Activated CD4-positive, alpha-beta T cell treated with anti-CD3 and anti-CD28 coated beads for 36 hours (primary cell): ENCODE measurements at places on chromosomes 13 and 19. TPM values are rescaled to one million over a fixed set of nuclear protein-coding genes. Genes with fewer than 3 reads are reported as not detected.

DNA sequence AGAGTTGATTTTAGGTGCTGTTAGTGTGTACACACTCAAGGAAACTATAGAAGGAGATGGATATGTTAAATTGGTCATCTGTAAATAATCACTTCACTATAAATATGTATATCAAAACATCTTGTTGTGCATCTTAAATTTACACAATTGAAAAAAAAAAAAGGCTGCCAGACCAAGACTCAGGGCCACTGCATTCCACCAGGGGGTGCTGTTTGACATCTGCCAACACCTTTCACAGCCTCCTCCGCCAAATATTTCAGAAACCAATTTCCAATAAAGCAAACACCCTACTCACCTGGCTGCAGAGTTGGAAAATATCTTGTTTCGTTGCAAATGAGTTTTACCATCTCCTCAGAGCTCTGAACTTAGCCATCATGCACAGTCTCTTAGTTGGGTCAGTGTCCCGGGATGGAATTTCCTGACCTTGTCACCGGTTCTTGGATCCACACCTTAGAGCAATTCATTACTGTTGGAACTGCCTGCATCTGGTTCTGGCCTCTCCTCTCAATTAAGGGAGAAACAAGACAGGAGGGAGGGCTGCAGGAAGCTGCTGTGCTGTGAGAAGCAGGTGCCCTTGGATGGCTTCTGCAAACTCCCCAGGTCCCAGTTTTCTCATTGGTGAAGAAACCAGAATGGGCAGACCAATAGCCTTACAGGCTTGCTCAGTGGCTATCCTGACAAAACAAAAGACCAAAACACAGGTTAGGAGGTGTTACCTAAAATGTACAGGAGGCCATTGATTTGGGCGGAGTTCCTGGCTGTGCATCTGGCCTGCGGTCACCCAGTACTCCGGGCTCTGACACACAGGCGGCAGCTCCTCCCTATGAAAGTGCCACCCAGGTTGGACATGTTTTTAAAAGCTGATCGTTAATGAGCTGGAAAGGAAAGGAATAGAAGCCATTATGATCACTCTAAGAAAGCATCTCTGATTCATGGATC, 746.6 kb downstream of the UQCRFS1 start:
- peak; percentile 84 for DNase-seq

DNA sequence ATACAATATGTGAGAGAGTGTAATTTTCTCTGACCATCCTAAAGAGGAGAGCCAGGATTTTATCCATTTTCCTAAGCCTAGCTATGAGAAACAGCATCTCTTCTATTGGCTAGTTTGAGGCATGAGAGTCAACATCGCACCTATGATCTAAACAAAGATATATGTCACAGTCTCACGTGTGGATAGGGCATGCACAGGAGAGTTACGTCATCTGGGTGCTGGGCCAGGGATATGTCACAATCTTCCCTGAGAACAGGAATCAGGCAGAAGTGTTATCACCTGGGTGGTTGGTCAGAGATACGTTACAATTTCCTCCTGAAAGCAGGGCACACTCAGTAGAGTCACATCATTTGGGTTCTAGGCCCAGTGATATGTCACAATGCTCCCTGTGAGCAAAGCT, 53.9 kb upstream of the ZNF730 start:
- DNase-seq, result no peak

- DNase-seq, result peak; percentile 43
Observed at GRCh38 chr19:12720851-12721655, 2.7 kb downstream of the TNPO2 start.

- no peak for DNase-seq
Observed at GRCh38 chr19:45931055-45931454, 16.5 kb upstream of the NANOS2 start.

DNA sequence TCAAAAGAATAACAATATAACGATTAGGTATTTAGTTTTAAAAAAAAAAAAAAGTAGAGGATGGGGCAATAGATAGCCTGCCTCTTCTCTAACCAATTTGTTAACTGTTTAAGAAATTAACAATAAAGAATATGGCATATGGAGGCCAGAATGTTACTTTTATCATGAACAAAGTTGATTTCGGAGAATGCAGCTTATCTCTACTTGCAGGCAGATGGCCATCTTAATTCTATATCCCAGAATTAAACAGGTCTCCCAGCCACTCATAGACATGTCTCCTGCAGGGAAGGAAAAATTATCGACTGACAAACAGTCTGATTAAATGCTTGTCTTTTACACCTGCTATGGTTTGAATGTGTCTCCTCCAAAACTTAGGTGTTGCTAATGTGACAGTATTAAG, 96.6 kb downstream of the SLC25A15 start:
- no peak for DNase-seq

GRCh38 chr19:4939466-4939865, 29.4 kb upstream of the KDM4B start:
- DNase-seq, result no peak

DNA sequence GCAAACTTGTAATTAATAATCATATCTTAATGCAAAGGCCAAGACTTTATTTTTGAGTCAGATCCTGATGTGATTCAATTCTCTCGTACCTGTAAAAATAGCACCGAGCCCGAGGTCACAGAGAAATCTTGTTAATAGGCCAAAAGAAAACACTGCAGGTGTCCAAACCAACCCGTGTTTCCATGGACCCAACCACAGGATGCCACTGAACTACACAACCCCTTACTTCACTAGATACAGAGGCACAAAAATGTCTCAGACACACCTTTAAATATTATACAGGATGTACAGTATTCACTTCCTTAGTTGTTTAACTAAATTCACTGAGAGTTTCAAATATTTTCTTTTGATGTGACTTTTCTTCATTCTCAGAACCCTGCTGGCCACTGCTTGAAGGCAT, 530.9 kb downstream of the MYO16 start:
- no peak for DNase-seq

- no peak for DNase-seq
Observed at GRCh38 chr13:46609052-46609451, 56.1 kb downstream of the LRCH1 start.

TMEM59L gene
- total RNA-seq, result not detected

LSR gene
- 12.2 TPM for total RNA-seq

SIGLEC12 gene
- 1.2 TPM for total RNA-seq
